ENCODE measurements at places on chromosomes 1 and 21.

DNA sequence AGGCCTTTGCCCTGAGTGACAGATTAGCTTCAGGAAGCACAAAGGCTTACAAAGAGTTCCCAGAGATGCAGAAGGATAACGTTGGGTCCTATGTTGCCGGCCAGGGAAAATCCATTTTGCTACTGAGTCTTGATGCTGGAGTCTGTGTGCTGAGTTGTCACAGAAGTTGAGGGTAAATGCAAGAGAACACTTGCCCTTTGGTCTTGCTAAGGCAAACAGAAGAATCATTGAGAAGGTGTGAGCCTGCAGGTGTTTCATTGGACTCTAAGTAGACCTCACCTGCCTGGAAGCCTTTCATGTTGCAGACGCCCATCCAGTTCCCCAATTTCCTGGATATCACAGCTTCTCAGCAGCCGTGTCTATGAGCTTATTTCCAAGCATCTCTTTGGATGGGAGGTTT lies 105.2 kb downstream of the PCP4 start:
- DNase-seq, result no peak

DNA sequence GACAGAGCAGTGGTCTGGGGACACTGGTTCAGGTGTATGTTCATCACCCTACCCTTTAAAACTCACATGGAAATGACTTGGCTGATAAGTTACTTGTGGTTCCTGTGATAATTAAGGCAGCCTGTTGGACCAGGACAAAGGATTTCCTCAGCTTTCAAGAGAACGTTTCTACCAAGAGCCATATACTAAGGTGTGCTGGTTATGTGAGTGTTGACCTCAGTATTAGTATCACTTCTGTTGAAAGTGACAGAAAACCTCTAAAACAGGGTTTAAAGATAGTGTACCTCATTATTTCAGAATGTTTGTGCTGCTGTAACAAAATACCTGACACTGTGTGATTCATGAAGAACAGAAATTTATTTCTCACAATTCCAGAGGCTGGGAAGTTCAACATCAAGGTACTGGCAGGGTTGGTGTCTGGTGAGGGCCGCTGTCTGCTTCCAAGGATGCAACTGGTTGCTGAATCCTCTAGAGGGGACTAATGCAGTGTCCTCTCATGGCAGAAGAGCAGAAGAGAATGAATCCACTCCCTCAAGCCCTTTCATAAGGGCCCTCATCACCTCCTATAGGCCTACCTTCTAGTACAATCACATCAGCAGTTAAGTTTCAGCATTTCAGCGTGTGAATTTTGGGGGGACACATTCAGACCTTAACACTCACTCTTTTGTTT lies 54.9 kb downstream of the UCK2 start:
- no peak for DNase-seq

DNA sequence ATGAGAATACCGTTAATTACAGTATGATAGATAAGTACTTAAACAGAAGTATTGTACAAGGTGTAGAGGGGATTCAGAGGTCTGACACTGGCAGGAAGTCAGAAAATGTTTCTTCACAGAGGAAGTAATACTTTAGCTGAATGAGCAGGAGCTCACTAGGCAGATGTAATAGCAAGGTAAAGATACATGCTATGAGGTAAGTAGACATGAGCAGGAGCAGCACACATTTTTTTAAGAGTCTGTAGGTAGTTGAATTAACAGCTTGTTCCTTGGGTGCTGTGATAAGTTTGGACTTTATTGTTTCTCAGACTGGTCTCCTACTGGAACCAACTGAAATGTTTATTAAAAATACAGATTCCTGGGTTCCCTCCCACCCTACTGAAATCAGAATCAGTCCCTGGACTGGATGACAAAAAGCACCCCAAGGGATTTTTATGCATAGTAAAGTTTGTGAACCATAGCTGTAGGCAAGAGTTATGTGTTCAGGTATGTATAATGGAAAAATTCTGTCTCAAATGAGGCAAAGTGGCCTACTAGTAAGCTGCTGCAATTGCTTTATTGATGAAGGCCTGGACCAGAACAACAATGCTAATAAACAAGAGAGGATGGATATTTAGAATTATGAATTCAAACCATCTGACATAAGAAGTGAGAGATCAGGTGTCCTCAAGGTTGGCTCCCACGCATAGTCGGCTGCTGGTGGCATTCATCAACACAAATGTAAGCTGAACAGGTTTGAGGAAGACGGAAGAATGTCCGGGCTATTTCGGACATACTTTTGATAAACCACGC lies 902 bp downstream of the AP4B1 start:
- DNase-seq, result peak; percentile 25

- no peak for DNase-seq
Measured at GRCh38 chr1:15176120-15176519, 22.6 kb downstream of the TMEM51 start.

GRCh38 chr1:64392109-64392508 lies 77.8 kb upstream of the CACHD1 start:
- DNase-seq, result no peak

- DNase-seq, result no peak
Measured at GRCh38 chr21:34520281-34520680, 8.3 kb upstream of the KCNE1 start.
